ENCODE measurements at places on chromosomes 4 and X. TPM values are rescaled to one million over a fixed set of nuclear protein-coding genes. Genes with fewer than 3 reads are reported as not detected.

Gene CENPU
- 13.2 TPM for total RNA-seq

DNA sequence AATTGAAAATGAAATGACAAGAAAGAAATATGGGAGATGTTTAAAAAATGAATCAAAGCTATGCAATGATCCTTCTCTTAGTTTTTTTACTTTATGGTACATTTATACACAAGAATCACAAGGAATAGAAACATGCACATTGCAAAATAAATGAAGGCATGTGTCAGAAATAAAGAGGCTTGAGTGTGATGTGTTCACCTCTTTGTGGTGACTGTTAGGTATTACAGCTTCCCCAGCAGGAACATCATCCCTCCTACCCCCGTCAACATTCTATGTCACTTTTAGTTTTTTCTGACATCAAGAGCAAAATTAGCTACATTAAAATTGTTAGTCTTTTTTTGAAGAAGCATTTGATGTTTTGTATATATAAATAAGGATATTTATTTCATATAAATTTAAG is 214.8 kb downstream of the SLC4A4 start:
- DNase-seq, result no peak

- peak; percentile 12 for DNase-seq
These were observed 2.2 kb downstream of the NEXMIF start for GRCh38 chrX:74922922-74923543.

Gene HSD17B13
- total RNA-seq, result 1.9 TPM

DNA sequence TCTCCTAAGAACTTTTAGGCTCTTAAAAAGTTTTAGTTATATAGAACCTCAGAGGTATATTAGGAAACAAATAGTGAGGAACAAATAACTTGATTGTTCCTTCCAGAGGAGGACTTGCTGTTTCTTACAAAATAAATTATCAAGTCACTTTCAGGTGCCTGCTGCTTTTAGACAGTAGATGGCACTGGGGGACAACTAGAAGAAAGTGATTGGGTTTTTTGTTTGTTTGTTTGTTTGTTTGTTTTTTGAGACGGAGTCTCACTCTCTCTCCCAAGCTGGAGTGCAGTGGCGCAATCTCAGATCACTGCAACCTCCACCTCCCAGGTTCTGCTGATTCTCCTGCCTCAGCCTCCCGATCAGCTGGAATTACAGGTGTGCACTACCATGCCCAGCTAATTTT is 35.4 kb upstream of the CDKL5 start:
- DNase-seq, result no peak

GRCh38 chrX:108640817-108641216 is 95.5 kb downstream of the IRS4 start:
- DNase-seq, result no peak

GRCh38 chrX:17737710-17737985 is 355 bp downstream of the SCML1 start:
- no peak for DNase-seq

Gene TMSB15C
- 5.3 TPM for total RNA-seq

GRCh38 chrX:39633293-39633692 is 464.5 kb downstream of the BCOR start:
- no peak for DNase-seq

- no peak for DNase-seq
These were observed 94.8 kb downstream of the GPRIN3 start for GRCh38 chr4:89212666-89213381.
